ENCODE measurements at places on chromosomes 4 and X.
A peak's percentile ranks its signal among the peaks of the same experiment; 100 is the strongest.

- no peak for DNase-seq
These were observed 160.8 kb downstream of the CBLL2 start for GRCh38 chrX:22433292-22434070.

GRCh38 chrX:123834116-123834515 is 25.7 kb upstream of the XIAP start:
- DNase-seq: peak; percentile 66

- DNase-seq: peak; percentile 51
These were observed 21.8 kb upstream of the CSF2RA start for GRCh38 chrX:1246816-1247215.

DNA sequence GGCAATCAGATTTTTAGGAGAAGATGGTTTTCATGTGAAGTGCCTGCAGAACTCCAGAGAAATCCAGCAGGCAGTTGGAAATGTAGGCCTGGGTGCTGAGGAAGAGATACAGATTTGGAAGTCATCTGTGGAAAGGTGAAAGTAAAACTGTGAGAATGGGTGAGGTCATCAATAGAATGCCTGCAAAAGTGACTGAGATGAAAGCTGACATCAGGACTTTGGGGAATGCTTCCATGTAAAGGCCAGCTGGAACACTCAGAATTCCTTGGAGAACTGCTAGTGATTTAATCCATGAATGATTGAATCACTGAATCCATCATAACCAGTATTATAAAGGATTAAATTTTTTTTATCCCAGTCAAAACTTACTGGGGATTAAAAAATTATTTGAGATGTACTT is 124.5 kb upstream of the GIMD1 start:
- no peak for DNase-seq

DNA sequence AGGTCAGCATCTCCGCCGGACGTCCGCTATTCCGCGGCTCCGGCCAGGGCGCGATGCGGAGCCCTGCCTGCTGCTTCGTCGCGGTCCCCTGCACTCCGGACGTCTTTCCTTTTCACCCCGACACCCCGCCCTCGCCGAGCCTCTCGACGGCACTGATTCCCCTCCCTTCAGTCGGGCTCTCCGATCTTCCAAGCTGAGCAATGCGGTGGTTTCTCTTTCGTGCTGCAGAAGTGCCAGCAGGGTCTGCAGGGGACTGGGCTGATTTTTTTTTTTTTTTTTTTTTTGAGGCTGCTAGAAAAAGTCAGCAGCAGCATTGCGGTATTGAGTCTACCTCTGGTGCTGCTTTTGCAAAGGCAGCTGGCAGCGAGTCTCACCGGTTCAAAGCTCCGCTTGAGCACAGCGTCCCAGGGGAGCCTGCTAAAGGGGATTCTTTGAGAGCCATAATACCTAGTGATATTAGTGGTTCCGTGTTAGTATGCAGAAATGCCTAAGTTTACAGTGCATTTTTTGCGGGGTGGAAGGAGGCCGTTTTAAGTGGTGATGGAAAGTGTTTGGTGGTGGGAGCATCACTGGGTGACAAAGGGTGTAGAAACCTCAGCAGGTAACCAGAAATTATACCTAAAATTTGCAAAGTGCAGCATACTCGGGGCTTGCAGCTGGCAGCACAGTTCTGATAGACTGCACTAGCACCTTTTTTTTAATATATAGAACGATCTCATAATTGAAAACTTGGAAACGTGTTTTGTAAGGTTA is 969 bp downstream of the STIM2 start:
- DNase-seq: peak; percentile 80

GRCh38 chr4:18390655-18391353 is 369.2 kb upstream of the LCORL start:
- DNase-seq: no peak

- DNase-seq: no peak
These were observed 16.4 kb upstream of the KLHL8 start for GRCh38 chr4:87236861-87237260.

- peak; percentile 23 for DNase-seq
These were observed 71.9 kb downstream of the KCNIP4 start for GRCh38 chr4:21876711-21877110.

DNA sequence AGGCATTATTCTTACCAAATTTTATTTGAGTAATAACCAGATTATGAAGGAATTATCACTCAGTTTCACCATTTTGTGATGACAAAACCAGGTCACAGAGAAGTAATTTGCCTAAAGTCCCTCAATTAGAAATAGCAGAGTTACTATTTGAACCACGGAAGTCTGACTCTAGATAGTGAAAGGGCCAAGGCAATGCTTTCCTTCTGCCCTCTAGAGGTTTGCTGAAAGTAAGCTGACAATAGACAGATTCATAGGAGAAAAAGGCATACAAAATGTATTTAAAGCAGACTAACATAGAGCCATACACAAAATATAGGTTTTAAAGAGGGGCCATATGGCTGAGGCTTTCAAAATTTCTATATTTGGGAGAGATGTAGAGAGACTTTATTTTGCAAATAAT is 43.1 kb downstream of the CXXC4 start:
- no peak for DNase-seq

- DNase-seq: peak; percentile 9
These were observed 14.6 kb downstream of the RAB9B start for GRCh38 chrX:103817502-103817901.

DNA sequence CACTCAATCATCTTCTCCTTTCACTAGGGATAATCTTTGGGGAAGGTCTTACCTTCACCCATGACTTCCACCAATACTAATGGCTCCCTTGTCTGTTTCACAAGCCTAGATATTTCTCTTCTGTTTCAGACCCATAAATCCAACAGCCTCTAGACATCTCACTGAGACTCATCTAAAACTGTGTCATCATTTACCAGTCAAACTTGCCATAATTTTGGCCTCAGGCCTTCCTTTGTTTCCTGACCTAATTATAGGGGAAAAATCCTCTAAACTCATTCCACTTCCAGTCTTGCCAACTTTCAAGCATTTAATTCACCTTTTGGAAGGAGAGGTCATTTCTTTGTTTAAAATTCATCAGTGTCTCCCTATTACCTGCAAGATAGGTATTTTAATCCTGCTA is 181.0 kb upstream of the CNKSR2 start:
- no peak for DNase-seq

DNA sequence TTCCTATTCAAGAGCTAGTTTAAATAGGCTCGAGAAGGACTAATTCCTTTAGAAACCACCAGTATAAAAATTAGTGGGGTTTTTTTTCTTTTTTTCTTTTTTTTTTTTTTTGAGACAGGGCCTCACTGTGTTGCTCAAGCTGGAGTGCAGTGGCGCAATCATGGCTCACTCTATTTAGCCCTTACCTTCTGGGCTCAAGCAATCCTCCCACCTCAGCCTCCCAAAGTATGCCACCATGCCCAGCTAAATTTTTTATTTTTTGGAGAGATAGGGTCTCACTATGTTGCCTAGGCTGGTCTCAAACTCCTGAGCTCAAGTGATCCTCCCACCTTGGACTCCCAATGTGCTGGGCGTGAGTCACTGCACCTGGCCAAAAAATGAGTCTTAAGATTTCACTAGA is 52.8 kb downstream of the APOO start:
- DNase-seq: no peak

DNA sequence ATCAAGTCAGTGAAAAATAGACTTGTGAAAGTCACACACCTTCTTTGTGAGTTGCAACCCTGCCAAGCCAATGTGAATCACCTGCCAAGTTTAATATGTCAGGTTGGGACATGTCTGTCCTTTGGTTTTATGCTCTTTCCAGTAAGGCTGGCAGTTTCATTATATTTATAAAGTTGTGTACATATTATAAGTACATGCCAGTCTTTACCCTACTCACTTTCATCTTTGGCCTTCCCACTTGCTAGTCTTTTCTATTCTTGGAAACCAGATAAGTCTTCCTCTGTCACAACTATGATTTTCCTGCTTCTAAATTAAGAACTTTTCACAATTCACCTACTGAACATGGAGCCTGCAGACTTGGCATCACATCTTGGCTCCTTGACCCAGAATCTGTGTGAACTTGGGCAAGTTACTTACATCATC is 680.7 kb upstream of the BOD1L1 start:
- DNase-seq: no peak

- no peak for DNase-seq
These were observed 221.9 kb downstream of the LHFPL1 start for GRCh38 chrX:112457788-112458187.

DNA sequence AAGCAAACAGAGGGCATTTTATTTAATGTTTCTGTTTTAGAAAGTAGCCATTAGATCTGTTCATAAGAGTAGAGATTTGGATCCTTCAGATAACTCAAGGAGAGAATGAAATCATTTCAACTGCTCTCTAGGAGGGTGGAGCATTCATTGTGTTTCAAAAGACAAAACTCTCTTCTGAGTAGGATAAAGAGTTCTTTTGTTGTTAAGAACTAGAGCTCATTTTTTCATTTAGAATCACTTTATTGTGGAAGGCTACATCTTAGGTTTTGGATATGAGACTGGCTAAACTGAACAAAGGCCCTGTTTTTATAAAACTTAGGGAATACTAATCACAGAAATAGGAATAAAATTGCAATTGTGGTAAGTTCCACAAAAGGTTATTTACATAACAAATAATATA is 193.9 kb upstream of the PCDH10 start:
- no peak for DNase-seq

DNA sequence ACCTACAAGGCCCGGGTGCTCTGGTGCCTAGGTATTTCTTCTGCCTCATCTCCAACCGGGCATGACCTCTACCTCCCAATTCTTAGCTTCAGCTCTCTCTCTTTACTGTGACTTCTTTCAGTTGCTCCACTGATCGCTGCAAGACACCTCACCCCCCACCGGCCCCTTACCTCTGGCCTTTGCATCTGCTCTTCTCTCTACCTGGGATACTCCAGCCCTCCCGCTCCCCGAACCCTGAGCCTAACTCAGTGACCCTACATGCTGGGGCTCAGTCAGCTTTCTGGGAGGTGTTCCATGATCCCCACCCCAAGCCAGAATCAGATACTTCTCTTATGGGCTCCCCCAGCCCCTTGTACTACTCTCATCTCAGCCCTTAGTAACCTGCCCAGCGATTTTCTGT is 99.6 kb downstream of the EFNB1 start:
- DNase-seq: no peak

DNA sequence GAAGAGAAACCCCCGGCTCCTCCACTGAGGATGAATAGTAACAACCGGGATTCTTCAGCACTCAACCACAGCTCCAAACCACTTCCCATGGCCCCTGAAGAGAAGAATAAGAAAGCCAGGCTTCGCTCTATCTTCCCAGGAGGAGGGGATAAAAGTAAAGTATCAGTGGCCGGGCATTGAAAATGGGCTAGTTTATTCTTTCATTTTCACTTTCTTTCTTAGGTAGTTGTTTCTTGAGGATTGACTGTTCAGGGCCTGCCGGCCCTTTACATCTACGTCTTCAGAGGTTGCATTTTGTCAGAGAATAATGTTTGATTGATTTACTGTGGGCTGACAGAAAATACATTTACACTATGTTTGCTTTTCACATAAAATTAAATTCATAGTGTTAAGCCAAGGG is 27.1 kb downstream of the PAK3 start:
- no peak for DNase-seq

DNA sequence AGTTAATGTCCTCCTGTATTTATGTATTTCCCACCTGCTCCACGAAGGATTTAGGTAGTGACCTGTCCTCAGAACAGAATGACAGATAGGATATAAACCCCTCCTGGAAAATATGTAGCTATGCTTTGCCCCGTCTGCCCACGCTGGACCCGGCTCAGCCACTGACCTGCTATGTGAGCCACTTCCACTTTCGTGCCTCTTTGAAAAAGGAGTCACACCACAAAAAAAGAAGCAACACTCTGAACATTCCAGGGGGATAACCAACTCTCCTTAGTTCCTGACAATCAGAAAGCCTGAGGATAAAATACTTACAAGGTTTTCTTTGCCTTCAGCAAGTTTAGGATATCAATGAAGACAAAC is 11.1 kb downstream of the ACSL1 start:
- DNase-seq: no peak

GRCh38 chr4:26529479-26529878 is 39.2 kb upstream of the CCKAR start:
- no peak for DNase-seq

GRCh38 chrX:22803353-22803752 is 196.4 kb upstream of the DDX53 start:
- no peak for DNase-seq

DNA sequence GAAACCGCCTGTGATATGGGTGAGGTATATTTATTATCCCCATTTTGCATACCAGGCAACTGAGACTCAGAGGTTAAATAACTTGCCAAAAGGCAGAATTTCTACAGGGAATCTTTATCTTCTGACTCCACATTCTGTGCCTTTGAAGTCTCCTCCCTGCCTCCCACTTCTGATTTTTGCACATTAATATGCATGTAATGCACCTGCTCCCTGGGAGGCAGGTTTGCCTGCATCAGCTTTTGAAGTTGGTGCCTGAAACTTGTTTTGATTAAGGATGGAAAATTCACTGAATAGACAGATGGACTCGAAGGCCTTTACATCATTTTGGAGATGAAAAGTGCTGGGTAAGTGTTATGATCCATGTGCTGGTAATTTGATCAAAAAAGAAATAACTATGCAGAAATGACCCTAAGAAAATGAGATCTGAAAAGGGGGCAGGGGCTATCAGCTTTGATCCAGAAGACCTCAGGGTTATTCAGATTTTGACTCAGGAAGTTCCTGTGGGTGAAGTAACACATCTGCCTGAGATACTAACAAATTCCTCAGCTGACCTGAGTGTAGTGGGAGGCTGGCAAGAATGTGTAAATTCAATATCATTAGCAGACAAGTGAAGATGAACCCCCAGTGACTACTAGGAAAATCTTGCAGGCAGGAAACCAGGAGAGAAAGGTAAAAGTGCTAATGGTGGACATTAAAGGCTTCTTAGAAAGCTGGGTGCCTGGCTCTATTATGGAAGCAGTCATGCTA is 167.5 kb upstream of the BOD1L1 start:
- DNase-seq: no peak

DNA sequence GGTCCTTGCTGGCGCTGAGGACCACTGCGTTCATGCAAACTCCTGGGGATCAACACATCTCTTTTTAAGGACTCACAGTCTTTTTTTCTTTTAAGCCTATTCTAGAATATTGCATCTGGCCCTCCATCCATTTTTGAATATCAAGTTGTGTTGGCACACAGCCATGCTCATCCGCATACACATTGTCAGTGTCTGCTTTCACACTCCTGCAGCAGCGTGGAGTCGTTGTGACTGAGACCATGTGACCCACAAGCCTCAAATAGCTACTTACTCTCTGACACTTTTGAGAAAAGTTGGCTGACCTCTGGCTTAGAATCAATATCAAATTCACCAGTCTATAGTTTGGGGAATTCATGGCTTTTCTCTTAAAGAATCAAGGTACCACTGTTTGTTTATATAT is 191.8 kb upstream of the S100G start:
- peak; percentile 34 for DNase-seq

All from NCI-H524 (cell line).